Urinary bladder (tissue), 4 donors: ENCODE measurements at places on chromosomes 3 and 15. TPM values are rescaled to one million over a fixed set of nuclear protein-coding genes. Genes with fewer than 3 reads are reported as not detected.

FOXB1 gene
- not detected for total RNA-seq

HCN4 gene
- not detected for total RNA-seq

SOX14 gene
- total RNA-seq = not detected

OR5H6 gene
- not detected for total RNA-seq

GOLGA8A gene
- total RNA-seq = 43.9 TPM

ROBO2 gene
- total RNA-seq = 38.1 TPM

CLDN11 gene
- 28.1 TPM for total RNA-seq

KCNMB3 gene
- 6.6 TPM for total RNA-seq

DHX36 gene
- total RNA-seq = 160 TPM

PCOLCE2 gene
- 58.4 TPM for total RNA-seq

PPP4R2 gene
- total RNA-seq = 132 TPM

SLC2A2 gene
- not detected for total RNA-seq

OXTR gene
- 1.6 TPM for total RNA-seq

NR1I2 gene
- 0.11 TPM for total RNA-seq

DNA sequence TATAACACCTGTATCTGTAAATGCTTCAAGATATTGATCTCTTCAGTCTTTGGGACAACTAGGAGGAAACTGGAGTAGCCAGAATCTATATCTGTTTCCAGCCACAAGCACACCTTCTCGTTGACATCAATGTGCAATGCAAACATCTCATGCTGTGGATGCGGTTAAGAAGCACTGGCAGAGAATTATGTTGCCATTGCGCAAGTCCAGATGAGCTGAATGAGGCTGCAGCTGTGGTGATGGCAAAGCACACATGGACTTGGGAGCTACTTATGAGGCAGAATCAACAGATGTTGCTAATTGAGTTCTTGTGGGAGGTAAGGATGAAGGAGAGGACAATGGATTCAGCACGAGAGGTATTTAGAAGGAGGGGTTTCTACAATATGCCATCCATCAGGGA lies 90.9 kb downstream of the STRIT1 start:
- no peak for DNase-seq

DNA sequence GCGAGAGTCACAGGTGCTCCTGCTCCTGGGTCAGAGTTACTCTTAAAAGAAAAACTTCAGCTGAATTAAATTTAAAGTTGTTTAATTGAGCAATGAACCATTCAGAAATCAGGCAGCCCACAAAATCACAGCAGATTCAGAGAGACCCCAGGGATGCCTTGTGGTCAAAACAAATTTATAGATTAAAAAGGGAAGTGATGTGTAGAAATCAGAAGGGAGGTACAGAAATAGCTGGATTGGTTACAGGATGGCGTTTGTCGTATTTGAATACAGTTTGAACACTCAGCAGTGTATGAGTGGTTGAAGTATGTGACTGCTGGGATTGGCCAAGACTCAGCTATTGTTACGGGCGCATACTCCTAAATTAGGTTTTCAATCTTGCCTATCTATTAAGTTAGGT lies 58.6 kb downstream of the UACA start:
- no peak for DNase-seq

GRCh38 chr3:127732303-127732702 lies 59.6 kb downstream of the ABTB1 start:
- no peak for DNase-seq

GRCh38 chr3:154970797-154971196 lies 109.3 kb upstream of the MME start:
- DNase-seq = no peak

GRCh38 chr3:123349566-123350435 lies 99.1 kb downstream of the ADCY5 start:
- no peak for DNase-seq

GRCh38 chr15:75688831-75689230 lies 23.8 kb downstream of the CSPG4 start:
- DNase-seq = no peak

GRCh38 chr3:50254577-50255250 lies 14.2 kb upstream of the SEMA3B start:
- no peak for DNase-seq

GRCh38 chr3:78659386-78659987 lies 1108.3 kb downstream of the ROBO1 start:
- no peak for DNase-seq

GRCh38 chr3:134357261-134357913 lies 16.9 kb downstream of the AMOTL2 start:
- no peak for DNase-seq

DNA sequence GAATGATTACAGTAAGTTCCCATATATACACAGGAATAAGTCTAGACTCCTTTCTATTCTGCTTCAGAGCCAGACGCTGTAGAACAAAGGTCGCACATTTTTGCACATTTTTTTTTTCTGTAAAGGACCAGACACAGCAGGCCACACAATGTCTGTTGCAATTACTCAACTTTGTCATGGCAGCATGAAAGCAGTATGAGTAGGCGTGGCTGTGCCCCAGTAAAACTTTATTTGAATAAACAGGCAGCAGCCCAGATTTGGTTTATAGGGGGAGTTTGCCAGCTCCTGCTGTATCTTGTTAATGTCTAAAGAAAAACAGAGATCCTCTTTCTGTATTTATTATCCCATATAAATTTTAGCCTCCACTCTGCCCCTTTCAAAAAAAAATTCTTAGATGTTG lies 708.3 kb downstream of the FHIT start:
- DNase-seq = peak; percentile 15

DNA sequence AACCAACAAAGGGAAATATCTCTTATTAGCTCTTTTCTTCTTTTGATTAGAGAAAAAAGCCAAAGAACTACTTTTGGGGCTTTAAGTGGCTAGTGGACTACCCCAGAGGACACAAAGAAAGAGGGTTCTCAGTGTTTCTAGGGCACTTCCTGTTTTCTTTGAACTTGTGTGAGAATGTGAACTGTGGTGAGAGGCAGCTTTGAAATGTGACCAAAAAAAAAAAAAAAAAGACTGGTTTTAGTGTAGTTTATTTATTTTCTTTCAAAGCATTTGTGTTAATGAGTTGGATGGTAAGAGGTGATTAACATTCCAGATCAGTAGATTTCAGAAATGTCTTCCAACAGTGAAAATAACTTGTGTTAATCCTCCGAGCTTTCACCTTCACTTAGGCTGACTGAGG lies 32.4 kb downstream of the SELENOT start:
- no peak for DNase-seq

- DNase-seq = no peak
Measured at GRCh38 chr3:95508124-95508523, 1306.3 kb upstream of the EPHA6 start.

- DNase-seq = no peak
Measured at GRCh38 chr3:76651784-76652183, 388.1 kb upstream of the ROBO2 start.

GRCh38 chr3:14235003-14235911 lies 56.6 kb downstream of the LSM3 start:
- no peak for DNase-seq

GRCh38 chr3:7461202-7461825 lies 600.4 kb downstream of the GRM7 start:
- no peak for DNase-seq

GRCh38 chr3:172256101-172256734 lies 192.0 kb downstream of the GHSR start:
- no peak for DNase-seq

GRCh38 chr15:98286831-98287230 lies 326.3 kb downstream of the ARRDC4 start:
- no peak for DNase-seq

DNA sequence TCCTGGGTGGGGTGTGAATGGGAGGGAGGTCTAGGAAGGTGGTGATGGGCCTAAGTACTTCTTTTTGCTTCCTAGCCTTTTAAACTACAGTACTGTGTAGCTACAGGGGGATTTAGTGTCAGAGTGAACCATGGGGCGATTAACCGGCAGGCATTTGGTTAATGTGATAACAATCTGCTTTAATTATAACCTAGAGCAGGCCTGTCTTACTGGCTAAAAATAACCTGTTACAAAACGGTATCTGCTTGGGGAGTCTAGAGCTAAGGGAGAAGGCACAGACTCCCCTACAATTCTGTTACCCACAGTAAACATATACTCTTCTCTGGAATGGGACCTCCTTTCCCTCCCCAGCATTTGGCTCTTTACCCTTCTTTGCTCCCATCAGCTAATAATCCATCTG lies 85.4 kb downstream of the RBPMS2 start:
- no peak for DNase-seq

DNA sequence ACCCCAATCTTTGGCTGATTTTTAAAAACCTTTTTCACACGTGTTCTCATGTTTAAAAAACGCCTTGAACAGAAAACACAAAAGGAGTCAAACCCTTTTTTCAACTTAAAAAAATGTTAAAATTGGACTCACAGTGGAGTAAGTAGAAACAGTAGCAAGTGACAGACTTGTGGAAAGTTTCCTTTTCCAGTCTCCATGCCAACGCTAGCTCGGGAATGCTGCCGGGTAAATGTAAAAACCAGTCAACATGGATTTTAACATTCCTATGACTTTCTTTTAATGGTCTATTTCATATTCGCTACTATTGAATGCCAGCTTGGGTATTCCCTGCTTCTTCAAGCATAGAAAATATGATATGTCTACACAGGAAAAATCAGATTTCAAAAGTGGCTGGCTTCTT lies 1.6 kb upstream of the PROK2 start:
- no peak for DNase-seq

DNA sequence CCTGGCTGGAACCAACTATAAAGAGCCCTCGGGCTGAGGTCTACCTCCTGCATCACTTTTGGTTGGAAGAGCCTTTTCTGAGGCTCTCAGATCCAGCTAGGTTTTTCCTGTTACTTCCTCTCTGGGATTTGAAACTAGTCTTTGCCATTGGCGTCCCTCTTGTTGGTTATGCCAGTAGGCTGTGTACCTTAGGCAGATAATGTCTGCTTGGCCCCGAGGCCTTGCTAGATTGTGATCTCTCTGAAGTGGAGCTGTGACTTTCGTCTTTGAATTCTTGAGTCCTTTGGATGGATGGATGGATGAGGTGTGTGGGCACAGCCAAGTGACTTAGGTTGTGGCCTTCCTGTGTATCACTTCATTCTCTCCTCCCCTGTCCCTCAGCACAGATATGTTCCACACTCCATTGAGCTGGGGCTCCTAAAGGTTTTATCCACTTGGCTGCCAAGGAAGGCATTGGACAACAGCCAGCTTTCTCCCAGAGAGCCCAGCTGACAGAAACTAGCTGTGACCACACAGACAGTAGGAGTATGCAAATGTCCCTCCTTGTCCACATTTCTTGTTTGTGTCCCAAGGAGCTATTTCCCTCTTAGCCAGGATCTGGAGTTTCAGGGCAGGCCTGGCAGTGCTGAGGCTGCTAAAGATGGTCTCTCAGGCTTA lies 7.9 kb upstream of the DNAJC17 start:
- no peak for DNase-seq

- DNase-seq = no peak
Measured at GRCh38 chr3:65669163-65669875, 369.4 kb downstream of the MAGI1 start.

DNA sequence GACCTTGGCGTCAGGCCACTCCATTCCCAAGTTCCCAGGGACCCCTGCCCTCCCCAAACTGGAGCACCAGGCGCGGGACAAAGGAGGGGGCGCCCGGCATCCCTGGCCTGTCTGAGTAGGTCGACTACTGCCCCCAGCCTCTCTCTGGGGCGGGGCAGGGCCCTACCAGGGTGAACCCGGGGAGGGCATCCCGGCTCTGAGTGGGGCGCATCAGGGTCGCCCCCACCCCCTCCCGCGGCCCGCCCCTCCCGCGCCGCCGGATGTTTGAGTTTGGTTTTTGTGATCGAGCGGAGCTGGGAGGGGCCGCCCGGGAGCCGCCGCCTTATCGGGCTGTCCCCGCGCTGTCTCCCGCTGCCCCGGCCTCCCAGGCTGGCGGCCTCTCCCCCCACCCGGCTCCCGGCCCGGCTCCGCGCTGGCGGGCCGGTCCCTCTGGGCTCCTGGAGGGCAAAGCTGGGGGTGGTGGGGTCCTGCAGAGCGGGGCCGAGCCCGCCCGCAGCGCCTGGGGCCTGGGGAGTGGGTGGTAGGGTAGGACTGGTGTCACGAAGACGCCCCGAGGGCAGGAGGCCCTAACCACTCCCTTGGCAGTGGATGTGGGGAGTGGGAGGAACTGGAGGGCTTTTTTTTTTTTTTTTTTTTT lies 47.2 kb upstream of the SMAD6 start:
- no peak for DNase-seq

DNA sequence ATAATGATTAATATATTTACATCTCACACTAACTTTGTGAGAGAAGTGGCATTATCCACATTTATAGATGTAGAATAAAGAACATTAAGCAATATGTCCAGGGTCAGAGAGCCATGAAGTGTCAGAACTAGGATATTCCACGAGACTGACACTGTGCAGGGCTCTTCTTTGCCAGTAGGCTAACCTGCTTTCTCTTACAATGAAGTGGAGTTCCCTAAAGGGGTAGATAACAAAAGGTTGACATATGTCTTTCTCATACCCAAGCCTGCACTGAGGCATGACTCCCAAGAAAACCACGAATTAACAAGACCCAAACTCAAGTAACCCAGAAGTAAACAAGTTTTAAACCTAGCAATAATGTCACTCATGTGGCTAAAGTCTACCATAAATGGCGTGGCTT lies 191.5 kb upstream of the SLC2A2 start:
- no peak for DNase-seq

- DNase-seq = no peak
Measured at GRCh38 chr15:66251065-66251789, 2.3 kb downstream of the MEGF11 start.

- DNase-seq = no peak
Measured at GRCh38 chr3:31721676-31722075, 189.0 kb downstream of the STT3B start.

DNA sequence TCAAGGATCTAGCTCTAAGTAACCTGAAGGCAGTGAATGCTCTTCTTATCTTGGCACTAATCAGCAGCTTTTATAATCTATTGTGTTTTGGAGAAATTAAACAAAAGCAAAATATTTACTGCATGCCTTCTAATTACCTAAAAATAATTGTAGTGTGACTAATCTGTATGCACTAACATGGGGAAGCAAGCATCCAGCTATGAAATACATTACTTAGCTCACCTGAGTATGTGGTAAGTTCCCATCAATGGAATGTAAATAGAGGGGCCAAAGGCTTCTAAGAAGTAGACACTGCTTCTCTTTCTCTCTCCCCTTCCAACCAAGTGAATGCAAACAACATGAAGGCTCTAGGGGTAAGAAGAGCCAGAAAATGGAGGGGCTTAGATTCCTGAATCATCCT lies 165.6 kb downstream of the STAG1 start:
- no peak for DNase-seq

DNA sequence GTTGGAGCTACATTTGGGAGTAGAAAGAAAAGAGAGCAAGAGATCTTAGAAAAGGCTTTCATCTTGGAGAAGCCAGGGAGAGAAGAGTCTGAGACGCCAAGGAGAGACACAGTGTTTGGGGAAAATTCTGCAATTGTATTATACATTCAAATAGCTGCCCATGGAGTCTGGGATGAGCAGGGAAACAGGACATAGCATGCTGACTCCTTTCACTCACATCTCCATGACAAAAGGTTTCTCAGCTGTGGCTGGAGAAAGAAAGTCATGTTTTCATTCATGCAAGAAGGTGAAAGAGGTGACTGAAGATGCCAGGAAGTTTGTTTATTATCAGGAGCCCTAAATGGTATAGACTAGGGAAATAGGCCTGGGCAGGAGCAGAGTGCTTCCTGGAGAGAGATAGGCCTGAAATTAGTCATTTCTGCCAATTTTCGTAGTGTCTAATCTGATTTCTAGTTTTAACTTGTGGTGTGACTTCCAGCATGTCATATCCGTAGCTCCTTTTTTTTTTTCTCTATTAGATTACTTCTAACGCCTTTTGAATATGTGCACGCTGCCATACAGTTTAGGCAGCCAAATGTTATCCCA lies 34.1 kb downstream of the ACP3 start:
- no peak for DNase-seq

GRCh38 chr3:102176333-102177050 lies 258.3 kb upstream of the ZPLD1 start:
- no peak for DNase-seq
